ENCODE measurements at places on chromosomes 6 and 20.

GRCh38 chr6:169251371-169251802, 2.3 kb downstream of the THBS2 start:
- peak; percentile 80 for DNase-seq

DNA sequence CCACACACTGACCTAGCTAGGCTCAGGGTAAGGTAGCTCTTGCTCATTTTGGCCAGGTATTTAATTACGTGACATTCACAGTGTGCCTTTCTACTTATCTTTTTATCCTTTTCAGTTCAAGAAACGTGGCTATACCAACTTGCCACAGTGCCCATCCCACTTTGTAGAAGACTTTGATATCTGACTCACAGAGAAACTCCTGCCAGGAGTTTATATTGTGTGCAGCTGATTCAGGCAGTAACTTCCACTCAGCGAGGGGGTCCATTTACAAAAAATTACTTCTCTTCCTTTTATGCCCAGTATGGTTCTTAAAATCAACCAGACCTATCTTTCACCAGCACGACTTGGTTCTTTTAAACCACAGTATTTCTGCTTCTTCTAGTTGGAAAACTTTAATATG, 75.6 kb downstream of the PRL start:
- DNase-seq: no peak

- no peak for DNase-seq
Observed at GRCh38 chr6:73898599-73898998, 202.6 kb downstream of the CD109 start.

GRCh38 chr6:31187780-31188194, 17.3 kb upstream of the POU5F1 start:
- DNase-seq: no peak

- no peak for DNase-seq
Observed at GRCh38 chr6:35185971-35186370, 27.8 kb upstream of the SCUBE3 start.

DNA sequence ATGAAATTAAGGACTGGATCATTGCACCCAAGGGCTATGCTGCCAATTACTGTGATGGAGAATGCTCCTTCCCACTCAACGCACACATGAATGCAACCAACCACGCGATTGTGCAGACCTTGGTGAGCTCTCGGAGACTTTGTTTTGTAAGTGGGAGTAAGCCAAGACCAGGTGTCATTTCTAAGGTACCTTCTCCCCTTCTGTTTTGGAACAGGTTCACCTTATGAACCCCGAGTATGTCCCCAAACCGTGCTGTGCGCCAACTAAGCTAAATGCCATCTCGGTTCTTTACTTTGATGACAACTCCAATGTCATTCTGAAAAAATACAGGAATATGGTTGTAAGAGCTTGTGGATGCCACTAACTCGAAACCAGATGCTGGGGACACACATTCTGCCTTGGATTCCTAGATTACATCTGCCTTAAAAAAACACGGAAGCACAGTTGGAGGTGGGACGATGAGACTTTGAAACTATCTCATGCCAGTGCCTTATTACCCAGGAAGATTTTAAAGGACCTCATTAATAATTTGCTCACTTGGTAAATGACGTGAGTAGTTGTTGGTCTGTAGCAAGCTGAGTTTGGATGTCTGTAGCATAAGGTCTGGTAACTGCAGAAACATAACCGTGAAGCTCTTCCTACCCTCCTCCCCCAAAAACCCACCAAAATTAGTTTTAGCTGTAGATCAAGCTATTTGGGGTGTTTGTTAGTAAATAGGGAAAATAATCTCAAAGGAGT, 30.4 kb downstream of the TXNDC5 start:
- no peak for DNase-seq

- DNase-seq: no peak
Observed at GRCh38 chr6:13769034-13769654, 45.2 kb downstream of the MCUR1 start.

DNA sequence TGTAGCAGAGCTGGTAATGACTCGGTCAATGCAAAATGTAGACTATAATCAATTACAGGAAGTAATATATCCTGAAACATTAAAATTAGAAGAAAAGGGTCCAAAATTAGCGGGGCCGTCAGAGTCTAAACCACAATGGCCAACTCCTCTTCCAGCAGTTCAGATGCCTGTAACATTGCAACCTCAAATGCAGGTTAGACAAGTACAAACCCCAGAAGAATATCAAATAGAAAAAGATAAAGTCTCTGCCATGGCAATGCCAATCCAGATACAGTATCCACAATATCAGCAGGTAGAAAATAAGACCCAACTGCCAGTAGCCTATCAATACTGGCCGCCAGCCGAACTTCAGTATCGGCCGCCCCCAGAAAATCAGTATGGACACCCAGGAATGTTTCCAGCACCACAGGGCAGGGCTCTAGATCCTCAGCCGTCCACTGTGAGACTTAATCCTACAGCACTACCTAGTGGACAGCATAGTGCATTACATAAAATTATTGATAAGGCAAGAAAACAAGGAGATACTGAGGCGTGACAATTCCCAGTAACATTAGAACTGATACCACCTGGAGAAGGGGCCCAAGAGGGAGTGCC, 158.4 kb downstream of the GPX5 start:
- DNase-seq: peak; percentile 35

DNA sequence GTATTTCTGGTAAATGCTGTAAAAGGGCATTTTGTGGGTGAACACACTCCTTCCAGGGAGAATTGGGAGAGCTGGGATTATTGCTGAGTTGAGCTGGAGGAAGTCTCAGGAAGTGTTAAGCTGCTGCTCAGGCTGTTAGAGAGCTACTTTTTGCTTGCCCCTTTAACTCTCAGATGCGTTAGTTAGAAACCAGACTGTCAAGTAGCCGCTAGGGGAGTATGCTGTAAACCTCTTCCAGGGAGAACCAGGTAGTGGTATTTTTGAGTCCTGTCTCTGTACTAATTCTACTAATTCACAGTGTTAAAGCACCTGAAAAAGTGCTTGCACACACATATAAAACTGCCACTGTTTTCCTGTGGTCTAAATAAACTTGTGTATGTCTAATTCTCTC, 6.6 kb upstream of the GFRAL start:
- no peak for DNase-seq

- no peak for DNase-seq
Observed at GRCh38 chr6:90464507-90464906, 122.4 kb downstream of the MAP3K7 start.

- DNase-seq: no peak
Observed at GRCh38 chr6:149190224-149190831, 127.2 kb upstream of the TAB2 start.

GRCh38 chr20:62762376-62762775, 33.9 kb upstream of the MRGBP start:
- no peak for DNase-seq

- no peak for DNase-seq
Observed at GRCh38 chr6:111552958-111553357, 52.7 kb downstream of the TRAF3IP2 start.

- peak; percentile 84 for DNase-seq
Observed at GRCh38 chr6:131694832-131695426, 6.3 kb downstream of the OR2A4 start.

DNA sequence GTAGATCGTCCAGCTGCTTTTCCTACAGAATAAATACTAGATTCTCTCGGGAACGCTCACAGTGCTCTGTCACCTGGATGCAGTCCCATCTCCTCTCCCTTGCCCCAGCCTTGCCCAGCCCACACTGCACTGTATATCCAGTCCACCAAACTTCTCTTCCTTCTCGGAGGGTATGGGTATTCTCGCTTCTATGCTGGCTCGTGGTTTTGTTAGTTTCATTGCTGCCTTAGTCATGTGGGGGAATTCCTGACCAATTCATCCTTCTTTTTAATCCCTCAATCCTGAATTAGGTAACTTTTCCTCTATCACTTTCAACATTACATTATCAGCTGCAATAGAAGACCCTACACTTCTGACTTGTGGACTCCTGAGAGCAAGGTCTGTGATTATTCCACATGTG, 252.4 kb downstream of the GMDS start:
- DNase-seq: no peak

DNA sequence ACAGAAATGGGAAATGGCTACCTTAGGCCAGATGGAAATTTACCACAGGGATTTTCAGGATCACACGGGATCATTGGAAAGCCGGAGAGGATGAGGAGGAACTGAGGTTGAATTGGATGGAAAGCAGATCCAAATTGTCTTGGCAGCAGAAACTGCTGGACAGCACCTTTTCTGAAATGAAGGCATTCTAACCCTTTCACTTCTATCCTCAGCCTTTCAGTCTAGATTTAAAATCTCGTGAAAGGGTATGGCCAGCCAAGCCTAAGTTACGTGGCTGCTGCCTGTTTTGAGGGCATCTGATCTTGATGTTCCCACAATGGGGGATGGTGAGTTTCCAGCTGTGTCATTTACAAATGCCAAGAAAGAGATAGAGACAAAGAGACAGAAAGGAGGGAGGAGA, 358.2 kb downstream of the KIF16B start:
- peak; percentile 63 for DNase-seq

DNA sequence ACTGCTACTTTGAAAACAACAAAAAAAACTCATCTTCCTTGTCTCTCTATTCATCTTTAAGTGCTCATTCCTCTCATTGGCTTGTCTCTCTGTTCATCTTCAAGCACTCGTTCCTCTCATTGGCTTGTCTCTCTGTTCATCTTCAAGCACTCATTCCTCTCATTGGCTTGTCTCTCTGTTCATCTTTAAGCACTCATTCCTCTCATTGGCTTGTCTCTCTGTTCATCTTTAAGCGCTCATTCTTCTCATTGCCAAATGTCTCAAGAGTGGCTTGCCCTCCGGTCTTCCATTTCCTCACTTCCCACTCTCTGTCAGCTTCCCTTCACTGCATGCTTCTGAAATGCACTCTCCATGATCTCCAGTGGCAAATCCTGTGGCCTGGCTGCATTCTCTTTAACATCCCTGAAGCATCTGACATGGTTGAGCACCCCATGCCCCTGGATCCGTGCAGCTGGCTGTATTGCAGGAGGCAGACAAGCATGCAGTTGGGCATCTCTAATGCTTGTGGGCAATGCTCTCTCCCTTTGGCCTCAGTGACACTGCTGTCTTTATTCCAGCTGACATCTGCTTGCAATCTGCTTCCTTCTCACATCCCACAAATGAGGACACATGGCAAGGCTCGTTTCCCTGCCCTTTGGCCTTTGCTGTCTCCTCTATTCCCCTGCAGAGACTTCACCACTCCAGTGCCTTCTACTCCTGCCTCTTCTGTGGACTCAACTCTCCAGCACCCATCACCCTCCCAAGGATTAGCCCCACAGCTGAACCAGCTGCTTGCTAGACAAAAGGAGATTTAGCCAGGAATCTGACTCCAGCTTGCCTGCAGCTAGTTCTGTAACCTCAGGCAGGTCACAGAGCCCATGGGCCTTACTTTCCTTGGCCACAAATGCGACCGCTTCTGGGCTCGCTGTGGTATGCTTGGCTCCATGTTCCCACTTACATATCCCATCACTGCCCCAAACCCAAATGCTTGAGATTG, 143.2 kb upstream of the SNX9 start:
- no peak for DNase-seq

DNA sequence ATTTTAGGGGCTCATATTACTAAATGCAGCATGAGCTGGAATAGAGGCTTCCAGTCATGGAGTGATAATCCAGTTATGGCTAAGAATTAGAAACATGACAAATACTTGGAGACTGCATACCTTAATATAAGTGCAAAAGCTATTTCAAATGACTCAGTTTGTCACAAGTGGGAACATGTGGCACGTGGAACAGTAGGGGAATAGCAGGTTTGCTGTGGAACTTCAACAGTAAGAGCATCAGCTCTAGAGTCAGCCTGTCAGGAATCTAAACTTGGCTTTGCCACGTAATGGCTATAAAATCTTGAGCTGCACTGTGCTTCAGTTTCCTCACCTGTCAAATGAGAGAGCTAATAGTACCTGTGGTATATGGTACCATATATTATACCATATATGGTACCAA, 62.1 kb downstream of the HTR1B start:
- DNase-seq: no peak

- DNase-seq: no peak
Observed at GRCh38 chr20:3446779-3447178, 24.0 kb upstream of the ATRN start.

- peak; percentile 52 for DNase-seq
Observed at GRCh38 chr6:154370545-154370944, 13.9 kb upstream of the IPCEF1 start.

DNA sequence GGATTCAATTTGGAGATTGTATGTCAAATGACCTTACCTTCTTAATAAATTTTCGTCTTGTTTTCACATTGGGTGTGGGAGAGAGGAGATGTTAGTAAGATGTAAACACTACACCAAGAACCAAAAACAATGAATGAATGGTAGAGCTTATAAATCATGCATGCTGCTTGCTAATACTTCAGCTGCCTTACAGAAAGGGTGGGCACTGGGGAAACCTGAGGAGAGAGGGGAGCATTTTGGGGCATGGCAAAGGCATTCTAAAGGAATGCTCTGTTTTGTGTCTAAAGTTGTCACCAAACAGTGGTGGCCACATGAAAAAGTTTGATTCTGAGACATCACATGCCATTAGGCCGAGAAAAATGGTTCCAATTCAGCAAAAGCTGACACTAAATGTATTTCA, 80.4 kb downstream of the BCAS1 start:
- no peak for DNase-seq

DNA sequence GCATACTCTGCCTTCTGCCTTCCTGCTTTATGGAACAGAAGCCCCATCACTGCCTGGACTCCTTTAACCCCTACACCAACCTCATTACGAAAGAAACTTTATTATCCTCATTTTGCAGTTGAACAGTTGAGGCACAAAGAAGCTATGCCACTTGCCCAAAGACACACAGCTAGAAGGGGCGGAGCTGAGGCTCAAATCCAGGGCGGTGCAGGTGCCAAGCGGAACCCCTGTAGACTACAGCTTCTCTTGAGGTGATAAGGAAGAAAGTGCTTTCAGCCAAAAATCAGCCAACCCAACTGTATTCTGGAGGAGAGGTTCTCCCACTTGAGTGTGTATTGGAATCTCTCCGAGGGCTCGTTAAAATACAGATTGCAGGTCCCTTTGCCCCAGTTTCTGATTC, 90.5 kb downstream of the PRND start:
- no peak for DNase-seq

DNA sequence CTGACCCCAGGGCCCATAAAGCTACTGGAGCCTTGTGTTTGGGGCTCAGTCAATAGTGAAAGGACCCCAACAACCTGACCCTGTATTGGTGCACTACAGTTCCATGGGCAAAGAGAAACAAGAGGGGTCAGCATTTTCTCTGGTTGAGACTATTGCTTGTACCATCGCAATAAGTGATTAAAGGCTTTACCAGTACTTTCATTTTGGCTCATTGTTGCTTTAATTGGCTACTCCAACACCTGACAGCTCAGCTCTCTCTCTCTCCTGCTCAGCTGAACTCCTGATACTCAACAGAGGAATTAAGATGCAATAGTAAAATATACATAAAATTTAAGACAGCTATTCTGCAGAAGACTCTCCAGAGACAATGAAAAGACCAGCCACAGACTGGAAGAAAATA, 17.8 kb downstream of the CD93 start:
- DNase-seq: no peak
